ENCODE measurements at places on chromosomes 1 and 21.

- DNase-seq: no peak
These were observed 10.3 kb upstream of the KCNE1 start for GRCh38 chr21:34522284-34522683.

DNA sequence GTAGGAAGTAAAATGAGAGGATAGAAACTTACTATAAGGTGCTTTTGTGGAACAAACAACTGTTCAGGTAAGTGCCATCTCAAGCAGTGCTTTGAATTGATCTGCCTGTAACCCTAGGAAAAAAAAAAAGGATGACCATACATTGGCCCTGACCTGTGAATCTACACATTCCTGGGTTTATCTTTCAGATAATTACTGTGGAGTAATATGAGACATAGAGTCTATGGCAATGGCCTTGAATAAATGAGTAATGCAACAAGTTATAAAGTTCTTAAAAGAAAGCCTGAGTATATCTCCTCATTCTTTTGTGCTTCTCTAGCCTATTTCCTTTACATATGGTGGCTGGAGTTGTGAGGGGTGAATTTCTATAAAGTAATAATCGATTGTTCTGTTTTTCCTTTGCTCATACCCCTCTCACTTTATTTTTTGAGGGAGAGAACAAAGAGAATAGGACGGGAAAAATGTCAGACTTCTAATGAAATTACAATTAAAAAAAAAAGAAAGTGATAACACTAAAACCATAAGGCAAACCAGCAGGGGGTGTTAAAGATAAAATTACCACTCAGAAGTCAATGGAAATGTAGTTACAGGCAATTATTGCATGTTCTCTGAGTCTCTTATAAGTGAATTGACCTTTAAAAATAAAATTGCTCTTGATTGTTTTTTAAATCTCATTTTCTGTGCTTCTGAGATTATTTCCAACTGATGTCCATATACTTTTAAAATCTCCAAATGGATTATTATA, 12.4 kb upstream of the ATP1A1 start:
- DNase-seq: no peak

DNA sequence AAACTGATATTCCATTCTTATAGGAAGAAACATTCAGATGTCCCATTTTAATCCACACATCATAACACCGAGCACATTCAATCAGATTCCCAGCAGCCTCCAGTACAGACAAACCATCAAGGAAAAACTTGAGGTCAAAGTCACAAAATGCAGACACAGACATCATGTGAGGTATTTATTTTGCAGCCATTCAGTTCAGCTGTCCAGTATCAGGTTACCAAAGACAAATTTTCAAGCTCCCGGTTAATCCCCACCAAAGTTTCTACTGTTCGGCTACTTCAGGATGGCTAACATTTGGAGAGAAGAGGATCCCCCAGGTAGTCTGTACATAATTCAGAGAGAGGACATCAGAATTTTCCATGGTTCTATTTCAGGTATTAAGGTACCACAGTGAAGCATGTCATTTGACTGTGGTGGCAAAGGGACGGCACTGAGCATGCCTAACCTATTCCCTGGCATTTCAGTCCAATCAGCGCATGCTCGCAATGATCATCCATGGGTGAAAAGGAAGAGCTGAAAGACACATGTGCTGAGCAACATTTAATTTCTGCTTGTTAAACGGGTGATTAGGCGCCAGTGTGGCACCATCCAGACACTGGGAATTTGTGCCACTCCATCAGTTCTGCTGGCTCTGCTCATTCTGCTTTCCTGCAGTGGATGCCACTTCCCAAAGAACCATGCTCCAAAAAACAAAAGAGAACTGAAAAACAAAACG, 13.6 kb upstream of the NDC1 start:
- no peak for DNase-seq

GRCh38 chr21:45309069-45309986, 21.6 kb upstream of the POFUT2 start:
- no peak for DNase-seq

DNA sequence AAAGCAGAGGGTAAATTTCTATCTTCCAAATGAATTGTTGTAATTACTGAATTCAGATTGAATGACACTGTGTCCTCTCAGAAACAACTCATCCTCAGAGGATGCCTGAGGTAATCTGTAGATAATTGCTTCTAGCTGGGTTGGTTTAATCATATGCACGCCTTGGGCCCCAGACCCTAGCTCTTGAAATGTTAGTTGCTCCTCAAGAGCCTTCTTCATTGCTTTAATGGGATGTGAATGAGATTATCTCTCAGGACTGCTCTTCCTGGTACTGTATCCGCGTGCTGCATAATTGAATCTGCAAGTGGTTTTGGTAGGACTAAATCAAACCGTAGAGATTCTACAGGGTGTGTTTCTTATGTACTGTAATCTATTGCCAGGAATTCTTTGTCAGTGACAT, 569.3 kb upstream of the NEGR1 start:
- no peak for DNase-seq

- no peak for DNase-seq
These were observed 37.2 kb downstream of the ZFYVE9 start for GRCh38 chr1:52179073-52179472.

- no peak for DNase-seq
These were observed 315.4 kb downstream of the MATN1 start for GRCh38 chr1:30407865-30408580.

- DNase-seq: no peak
These were observed 31.3 kb upstream of the BTG2 start for GRCh38 chr1:203273869-203274602.

- DNase-seq: no peak
These were observed 238.8 kb downstream of the NCAM2 start for GRCh38 chr21:21236996-21237395.

DNA sequence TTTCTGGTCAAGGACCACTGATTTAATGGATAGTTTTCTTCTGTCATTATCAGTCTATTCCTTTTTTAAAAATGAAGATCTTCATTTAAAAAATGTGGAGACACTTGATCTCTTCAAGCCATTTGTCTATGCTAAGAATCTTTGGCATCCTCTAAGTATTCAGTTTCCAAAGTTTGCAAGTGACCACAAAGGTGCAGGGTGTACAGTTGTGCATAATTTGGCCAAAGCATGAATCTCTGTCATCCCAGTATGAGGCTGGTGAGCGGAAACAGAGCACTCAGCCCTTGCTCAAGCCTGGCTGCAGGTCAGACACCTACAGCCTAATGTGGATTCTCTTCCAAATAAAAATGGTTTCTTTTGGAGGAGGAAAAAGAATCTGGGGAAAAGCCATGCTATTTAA, 19.8 kb downstream of the PARP1 start:
- no peak for DNase-seq

DNA sequence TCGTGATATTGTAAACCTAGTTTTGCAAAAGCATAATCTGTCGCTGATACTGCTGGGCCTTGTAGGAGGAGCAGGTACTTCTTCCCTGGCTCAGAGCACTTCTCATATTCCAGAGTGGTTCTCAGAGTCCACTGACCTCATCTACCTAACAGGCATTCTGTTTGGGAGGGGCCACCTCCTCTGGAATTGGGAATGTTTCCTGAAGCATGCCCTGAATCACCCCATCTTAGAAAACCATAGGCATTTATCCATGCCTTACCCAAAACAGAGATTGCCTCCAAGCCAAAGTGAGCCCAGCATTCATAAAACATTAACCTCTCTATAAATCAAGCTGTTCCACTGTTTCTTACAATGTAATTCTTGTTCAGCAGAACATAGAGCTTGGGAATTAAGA, 35.1 kb downstream of the SLC44A3 start:
- no peak for DNase-seq

- DNase-seq: no peak
These were observed 554.6 kb downstream of the PLA2G4A start for GRCh38 chr1:187383366-187383765.

GRCh38 chr1:7967196-7967595, 5.7 kb downstream of the PARK7 start:
- no peak for DNase-seq

DNA sequence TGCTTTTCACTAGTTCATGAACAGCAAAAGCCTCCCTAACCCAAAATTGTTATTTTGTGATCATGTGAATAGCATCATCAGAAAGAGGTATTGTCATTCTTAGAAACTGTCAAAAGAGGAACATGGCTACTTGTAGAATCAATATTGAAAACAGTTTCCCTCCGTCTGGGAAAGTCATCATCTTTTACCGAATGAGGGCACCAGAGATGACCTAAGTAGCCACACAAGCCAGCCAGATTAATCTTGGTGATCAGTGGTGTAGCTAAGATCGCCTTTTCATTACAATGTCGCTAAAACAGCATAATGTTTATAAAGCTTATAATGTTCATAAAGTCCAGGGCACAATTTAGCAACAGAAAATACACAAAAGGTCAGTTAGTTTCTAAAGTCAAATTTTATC, 136.1 kb downstream of the SIPA1L2 start:
- DNase-seq: no peak

GRCh38 chr1:181504399-181504842, 21.1 kb downstream of the CACNA1E start:
- DNase-seq: no peak

DNA sequence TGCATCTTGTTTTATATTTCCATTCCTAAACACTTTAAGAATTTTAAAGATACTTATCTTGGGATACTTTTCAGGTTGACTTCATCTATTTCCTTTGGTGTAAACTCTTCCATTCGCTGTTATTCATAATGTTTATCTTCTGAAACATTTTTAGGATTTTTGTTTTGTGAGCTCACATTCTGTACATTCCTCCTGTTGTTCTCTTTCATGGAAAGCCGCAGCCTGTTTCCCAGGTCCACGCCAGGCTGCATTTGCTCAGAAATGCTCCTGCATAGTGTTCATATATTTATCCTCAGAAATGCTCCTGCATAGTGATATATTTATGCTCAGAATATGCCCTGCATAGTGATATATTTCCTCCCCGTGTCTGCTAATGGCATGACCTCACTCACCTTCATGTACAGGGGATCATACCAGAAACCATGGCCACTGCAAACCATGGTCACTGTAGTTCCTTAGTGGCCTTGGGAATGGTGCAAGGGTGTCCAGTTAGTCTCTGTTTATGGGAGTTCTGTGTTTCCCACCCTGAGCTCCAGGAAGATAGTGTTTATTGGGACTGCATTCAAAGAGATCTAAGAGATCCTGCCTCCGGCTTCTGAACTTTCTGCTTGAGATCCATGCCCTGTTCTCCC, 153.9 kb upstream of the GREM2 start:
- DNase-seq: no peak

- no peak for DNase-seq
These were observed 54.2 kb upstream of the PRKACB start for GRCh38 chr1:84089867-84090266.

- no peak for DNase-seq
These were observed 26.5 kb downstream of the NFYC start for GRCh38 chr1:40717955-40718354.

GRCh38 chr1:107821340-107821739, 143.6 kb downstream of the VAV3 start:
- no peak for DNase-seq

- no peak for DNase-seq
These were observed 231.9 kb downstream of the TOMM20 start for GRCh38 chr1:234896477-234897389.

DNA sequence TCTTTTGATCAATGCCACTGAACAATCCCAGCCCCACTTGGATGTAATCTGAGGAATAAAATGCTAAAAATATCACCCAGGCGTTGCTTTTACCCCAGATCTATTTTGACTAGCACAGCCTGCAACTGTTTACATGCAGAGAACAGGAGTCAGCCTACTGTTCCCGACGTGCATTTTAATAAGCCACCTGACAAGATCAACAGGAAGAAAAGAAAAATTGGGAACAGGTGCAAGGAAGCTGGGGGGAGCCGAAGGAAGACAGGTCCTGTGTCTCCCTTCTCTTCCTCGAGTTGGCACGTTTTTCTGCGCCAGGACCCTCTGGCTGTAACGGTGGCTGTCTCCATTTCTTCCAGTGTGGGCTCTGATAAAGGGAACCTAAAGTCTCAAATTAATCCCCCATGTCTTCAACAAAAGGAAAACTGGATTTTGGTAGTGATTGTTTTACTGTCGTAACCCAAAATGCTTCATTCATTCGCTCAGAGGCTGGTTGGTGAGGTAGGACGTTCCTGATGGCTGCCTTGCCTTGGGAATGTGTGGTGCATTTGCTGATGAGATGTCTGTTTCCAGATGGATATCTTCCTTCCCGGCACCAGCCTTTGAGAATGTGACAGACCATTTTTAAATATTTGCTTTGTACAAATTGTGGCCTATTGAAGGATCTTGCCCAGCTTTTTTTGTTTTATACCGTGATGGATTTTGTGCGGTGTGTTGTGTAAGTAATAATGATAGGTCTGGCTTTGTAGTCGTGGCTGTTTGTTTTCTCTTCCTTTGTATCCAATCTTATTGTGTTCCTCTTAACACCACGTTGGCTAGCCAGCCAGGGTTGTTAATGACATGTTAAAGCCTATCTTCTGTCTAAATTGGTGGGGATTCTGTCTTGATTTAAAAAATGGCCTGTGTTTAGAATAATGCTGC, 117.5 kb downstream of the C1orf21 start:
- no peak for DNase-seq

DNA sequence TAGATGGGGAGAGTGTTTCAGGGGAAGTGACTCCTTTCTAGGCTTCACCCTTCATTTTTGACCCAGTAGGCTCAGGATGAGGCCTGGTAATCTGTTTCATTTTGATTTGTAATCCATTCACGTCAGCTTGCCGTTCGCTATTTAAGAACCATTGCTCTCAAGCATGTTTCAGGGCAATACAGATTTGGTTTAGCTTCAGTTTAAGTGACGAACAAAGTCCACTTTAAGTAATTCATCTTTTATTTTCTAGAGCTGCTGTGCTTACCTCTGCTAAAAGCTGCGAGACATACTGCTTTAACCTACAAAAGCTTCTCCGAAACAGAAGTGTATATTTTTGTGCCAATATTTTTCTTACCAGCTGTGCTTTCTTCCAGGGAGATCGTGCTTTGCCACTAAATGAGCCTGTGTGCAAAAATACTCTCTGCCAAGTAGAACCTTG, 8.9 kb upstream of the FMO3 start:
- DNase-seq: no peak

GRCh38 chr1:214249651-214250050, 31.3 kb upstream of the SMYD2 start:
- DNase-seq: no peak

GRCh38 chr1:185984113-185984836, 250.1 kb downstream of the HMCN1 start:
- no peak for DNase-seq

DNA sequence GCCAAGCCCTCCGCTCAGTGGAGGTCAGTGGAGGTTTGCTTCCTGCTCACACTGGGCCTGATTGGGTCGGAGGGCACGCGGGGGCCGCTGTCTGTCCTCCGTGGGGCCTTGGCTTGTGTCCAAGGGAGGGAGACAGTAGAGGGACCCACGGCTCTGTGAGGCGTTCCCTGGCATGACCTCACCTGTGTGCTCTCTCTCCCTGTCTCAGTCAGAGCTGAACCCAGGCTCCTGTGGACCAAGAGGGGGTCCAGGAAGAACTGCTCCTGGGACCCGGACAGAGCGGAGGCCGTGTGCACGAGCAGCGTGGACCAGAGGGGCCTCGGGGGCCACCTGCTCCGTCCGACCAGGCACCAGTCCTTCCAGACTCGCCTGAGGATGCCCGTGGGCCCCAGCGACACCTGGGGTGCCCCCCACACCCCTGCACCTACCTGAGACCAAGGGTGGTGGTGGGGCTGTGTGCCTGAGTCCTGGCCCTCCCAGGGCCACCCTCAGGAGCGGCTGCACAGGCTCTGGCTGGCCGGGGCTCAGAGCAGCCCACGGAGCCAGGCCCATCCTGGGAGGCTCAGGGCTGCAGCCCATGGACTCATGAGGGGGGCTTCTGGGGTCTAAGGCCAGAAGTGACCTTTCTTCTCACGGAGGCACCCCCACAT, 13.3 kb upstream of the TTLL10 start:
- DNase-seq: no peak

GRCh38 chr1:3247521-3248121, 178.6 kb downstream of the PRDM16 start:
- DNase-seq: no peak

- DNase-seq: no peak
These were observed 22.5 kb downstream of the DMAP1 start for GRCh38 chr1:44235808-44236207.
